ENCODE measurements at places on chromosomes 11 and 22.

DNA sequence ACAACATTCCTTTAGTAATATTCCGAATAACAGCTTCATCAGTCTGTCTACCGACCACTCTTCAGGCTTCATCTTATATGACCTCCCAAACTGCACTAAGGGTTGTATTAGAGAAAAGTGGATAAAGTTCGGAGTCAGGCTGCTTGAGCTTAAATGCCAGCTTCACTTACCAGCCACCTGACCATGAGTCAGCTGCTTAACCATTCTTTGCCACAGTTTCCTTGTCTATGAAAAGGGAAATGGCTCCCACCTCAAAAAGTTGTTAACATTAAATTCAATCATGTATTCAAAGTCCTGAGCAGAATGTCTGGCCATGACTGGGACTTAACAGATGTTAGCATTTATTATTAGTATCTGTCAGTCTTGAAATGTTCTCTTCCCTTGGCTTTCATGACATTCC, 20.9 kb downstream of the LIMK2 start:
- DNase-seq: no peak

DNA sequence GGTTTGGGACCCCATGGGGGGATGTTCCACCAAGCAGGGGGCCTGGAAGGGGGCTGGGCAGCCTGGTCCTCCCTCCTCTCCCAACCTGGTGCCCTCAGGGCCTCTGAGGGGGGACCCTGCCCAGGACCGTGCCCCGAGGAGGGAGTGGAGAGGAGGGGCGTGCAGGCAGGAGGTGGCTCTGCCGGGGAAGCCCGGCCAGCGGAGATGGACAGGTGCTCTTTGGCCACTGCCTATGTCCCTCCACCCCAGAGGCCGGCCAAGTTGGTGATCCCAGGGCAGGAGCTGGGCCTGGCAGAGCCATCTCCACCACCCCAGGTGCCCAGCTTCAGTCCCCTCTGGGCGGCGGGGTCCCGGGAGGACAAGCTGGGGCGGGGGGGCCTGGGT, 2.4 kb downstream of the MUC2 start:
- DNase-seq: no peak

DNA sequence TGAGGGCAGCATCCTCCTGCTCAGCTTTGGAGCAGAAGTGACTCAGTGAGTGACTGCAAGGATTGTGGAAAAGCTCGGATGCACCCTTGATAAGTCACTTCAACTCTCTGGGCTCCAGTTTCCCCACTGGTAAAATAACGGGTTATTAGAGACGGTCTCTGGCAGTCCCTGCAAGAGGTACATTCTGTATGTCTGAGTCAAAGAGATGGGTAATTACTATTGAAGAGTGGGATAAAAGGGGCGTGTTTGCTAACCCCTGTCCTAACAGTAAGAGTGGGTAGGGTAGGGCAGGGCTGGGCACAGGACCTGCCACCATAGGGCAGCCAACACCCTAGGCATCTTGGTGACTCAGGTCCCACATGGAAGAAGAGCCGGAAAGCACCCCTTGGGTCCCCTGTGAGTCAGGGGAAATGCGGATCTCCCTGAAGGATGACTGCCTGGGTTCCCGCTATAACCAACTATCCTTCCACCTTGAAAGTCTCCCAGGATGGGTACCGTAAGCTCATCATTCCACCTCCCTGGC, 7.3 kb upstream of the AHNAK start:
- DNase-seq: no peak

DNA sequence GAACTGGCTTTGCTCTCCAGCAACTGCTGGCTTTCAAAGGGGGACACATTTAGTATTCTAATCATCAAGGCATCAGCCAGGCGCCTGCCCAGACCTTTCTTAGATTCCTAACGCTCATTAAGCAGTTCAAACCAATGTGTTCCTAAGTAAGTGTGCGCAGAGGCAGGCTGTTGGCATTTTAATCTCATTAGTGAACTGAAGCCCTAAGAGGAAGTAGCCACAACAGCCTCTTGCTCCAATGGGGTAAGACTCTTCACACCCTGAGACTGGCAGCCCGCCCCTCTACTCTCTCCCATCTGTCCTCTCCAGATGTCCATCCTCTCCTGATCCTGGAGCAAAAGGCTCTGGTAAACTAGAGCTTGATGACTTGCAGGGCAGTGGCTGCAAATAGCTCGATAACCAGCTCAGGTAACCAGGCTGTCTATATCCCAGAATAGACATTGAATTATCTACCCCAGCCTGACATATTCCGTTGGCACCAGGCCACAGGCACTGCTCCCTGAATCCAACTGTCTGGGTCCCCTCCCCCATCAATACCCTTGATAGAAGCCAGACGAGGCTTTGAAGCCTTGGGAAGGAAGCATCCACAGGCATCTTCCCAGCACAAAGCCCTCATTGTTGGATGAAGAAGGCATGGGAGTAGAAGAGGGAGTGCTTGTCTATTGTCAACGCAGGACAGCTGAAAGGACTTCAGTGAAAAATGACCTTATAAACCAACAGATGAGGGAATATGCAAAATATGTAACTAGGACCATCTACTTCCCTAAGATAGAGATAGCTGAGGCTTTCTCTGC, 321.1 kb downstream of the TENM4 start:
- no peak for DNase-seq

GRCh38 chr11:14015711-14016110, 53.2 kb downstream of the SPON1 start:
- no peak for DNase-seq

DNA sequence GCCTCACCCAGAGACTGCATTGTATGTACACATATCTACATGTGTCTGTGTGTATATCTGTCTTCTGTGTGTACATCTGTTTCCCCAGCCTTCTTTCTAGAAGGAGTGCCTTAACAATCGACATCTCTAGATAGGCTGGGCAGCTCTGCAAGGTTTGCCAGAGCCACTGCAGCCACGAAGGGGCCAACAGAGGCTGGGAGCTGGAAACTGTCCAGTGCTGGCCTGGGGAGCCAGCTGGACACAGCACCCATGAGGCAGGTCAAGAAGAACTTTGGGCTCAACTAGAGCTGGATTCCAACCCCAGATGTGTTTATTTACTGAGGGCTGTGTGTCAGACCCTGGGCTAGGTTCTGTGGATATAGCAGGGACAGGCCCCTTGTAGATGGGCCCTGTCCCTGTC, 3.3 kb downstream of the SGSM1 start:
- DNase-seq: no peak

- DNase-seq: no peak
These were observed 175.0 kb upstream of the BDNF start for GRCh38 chr11:27874998-27875830.

DNA sequence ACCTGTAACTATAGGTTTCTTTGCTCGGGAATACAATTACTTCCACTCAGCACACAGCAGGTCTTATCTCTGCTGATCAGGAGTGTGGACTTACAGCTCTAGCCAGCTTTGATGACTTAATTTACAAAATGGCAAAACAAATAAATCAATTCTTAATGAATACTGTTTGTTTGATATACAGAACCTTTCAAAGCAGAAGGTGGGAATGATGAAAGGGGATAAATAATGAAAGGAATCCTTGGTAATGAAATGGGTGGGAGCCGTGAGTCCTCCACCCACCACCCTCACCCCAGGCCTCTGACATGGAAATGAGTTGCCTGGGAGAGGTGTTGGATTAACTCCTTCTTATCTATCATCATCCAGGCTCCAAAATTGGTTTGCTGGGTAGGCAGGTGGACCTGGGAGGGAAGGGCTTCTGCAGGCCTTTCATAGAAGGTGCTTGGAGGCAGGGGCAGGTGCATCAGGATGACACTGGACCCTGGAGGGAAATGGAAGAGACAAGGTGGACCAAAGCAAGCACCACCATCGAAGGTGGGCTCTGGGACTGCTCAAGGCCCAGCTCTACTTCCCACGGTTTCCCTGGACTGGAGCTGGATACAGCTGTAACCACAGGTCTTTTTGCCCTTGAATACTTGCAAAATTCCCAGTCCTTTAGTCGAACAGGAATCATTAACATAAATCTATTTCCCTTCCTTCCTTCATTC, 23.0 kb downstream of the POU2AF1 start:
- DNase-seq: no peak

GRCh38 chr11:17014833-17015626, 816 bp upstream of the PLEKHA7 start:
- peak; percentile 26 for DNase-seq

- no peak for DNase-seq
These were observed 1397.3 kb upstream of the TENM4 start for GRCh38 chr11:80838153-80838552.

DNA sequence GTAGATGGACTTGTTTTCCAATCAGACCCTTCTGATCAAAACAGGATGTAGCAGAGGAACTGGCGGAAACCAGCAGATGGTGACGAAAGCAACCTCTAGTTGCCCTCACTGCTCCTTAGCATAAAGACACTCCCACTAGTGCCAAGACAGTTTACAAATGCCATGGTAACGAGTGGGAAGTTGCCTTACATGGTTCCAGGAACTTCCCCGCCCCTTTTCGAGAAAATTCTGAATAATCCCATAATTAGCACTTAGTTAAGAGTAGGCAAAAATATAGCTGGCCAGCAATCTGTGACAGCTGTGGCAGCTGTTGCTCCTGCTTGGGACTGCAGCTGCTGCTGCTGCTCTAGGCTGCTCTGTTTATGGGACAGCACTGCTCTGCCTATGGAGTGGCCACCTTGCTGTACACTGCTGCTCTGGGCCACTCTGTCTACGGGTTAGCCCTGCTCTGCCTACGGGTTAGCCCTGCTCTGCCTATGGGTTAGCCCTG, 33.4 kb upstream of the SORL1 start:
- DNase-seq: peak; percentile 20

DNA sequence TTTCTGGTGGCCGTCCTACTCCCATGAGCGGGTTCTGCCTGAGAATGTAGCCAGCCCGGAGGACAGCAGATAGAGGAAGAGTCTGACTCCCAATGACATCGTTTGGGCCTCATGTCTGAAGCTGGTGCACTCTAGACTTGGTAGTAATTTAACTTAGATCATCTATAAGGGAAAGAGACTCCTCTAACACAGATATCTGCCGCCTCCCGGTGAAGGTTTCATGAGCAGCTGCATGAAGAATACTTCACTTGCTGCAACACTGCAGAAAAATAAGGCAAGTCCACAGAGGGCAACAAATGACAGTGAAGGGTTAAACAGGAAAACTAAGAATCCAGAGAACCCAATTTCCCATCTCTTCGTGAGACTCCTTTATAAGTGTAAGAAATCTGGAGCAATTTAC, 5.9 kb upstream of the ARL2 start:
- no peak for DNase-seq

DNA sequence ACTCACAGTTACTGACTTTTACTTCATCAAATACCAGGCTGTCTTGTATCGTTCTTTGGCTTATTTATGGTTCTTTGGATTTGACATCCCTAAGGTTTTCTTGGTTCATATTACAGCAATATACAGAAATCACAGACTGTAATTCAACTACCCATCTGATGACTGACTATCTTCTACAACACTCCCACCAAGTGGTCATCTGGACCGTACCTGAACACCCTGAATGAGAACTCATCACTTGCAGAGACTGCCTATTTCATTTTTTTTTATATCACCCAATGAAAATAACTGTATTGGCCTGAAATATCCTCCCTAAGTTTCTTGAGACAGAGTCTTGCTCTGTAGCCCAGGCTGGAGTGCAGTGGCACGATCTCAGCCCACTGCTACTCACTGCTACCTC, 9.5 kb upstream of the UPB1 start:
- no peak for DNase-seq

DNA sequence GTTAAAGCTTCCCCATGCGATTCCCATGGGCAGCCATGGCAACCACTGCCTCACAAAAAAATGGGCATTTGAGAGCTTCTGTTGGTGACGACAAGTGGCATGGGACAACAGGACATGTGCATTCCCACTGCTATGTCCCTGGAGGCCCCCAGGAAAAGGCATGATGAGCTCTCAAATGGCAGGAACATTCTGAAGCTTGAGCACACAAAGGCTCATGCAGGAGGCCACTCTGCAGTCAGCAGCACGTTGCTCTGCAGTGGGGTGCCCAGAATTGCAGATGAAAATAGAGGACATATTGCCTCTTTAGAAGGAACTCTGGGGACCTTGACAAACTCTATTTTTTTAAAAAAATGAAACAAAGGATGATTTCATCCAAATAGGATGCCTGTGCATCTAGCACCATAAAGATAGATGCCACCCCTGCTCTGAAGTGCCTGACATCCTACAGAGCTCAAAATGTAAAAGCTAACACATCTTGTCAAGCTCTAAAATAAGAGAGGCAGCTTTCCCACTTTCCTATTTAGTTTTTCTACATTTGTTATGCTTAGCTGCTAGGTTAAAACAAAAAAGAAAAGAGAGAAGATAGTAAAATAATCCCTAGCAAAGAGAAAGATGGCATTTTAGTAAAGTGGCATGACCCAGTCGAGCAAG, 277.6 kb upstream of the ZC3H12C start:
- no peak for DNase-seq

GRCh38 chr11:68569357-68569756, 108.8 kb downstream of the PPP6R3 start:
- DNase-seq: no peak

- DNase-seq: no peak
These were observed 2.9 kb downstream of the PKNOX2 start for GRCh38 chr11:125167292-125167953.

All from stimulated activated CD4-positive, alpha-beta T cell treated with anti-CD3 and anti-CD28 coated beads, Interleukin-2, amount 100 ng/mL, for 24 hours (primary cell).